ENCODE measurements at places on chromosomes 12 and 14.

- DNase-seq, result peak; percentile 74
These were observed 11.8 kb downstream of the COPS7A start for GRCh38 chr12:6735448-6736191.

- DNase-seq, result no peak
These were observed 753.6 kb downstream of the SLC16A7 start for GRCh38 chr12:60349232-60349978.

DNA sequence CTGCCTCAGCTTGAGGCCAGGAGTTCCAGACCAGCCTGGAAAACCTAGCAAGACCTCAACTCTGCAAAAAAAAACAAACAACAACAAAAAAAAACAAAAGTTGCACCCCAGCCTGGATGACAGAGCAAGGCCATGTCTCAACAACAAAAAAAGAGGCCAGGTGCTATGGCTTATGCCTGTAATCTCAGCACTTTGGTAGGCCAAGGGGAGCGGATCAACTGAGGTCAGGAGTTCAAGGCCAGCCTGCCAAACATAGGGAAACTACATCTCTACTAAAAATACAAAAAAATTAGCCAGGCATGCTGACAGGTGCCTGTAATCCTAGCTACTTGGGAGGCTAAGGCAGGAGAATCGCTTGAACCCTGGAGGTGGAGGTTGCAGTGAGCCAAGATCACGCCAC lies 6.5 kb upstream of the SLC2A14 start:
- DNase-seq, result no peak

DNA sequence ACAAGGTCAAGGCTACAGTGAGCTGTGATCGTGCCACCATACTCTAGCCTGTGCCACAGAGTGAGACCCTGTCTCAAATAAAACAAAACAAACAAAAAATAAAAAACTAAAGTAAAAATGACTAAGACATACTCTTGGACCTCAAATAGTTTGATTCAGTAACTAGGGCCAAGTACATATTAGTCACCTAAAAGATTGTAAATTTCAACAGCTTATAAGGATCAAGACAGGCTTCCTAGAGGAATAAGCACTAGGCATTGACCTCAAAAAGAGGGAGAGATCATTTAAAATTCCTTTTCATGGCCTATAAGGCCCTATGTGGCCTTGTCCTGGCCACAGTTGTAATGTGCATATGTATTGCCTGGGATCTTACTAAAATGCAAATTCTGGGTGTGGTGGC lies 46.0 kb upstream of the CHST11 start:
- no peak for DNase-seq

GRCh38 chr12:50517421-50518048 lies 12.8 kb downstream of the DIP2B start:
- DNase-seq, result no peak

All from ecto neural progenitor cell (in vitro differentiated cells).